Activated naive CD4-positive, alpha-beta T cell treated with anti-CD3 and anti-CD28 coated beads, Interleukin-2, amount 50 U/mL, for 72 hours (primary cell): ENCODE measurements at places on chromosomes 12 and 14. TPM values are rescaled to one million over a fixed set of nuclear protein-coding genes. Genes with fewer than 3 reads are reported as not detected.

DNA sequence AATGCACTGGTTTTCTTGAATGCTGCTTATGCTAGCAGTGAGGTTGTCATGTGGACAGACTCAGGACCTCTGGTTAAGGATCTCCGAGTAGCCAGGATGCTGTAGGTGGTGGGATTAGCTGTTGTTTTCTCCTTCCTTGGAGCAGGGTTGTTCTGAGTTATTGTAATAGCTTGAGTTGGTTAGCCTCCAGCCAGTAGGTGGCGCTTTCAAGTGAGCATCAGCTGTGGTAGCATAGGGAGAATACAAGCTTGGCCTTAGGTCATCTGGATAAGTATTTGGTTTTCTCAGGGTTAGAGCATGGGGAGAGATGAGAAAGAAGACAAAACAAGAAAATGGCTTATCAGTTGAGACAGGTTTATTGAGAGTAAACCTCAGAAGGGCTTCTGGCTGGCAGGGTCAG lies 299.7 kb upstream of the FBXO33 start:
- no peak for DNase-seq

- no peak for DNase-seq
These were observed 32.0 kb downstream of the ARF6 start for GRCh38 chr14:49924852-49925251.

DNA sequence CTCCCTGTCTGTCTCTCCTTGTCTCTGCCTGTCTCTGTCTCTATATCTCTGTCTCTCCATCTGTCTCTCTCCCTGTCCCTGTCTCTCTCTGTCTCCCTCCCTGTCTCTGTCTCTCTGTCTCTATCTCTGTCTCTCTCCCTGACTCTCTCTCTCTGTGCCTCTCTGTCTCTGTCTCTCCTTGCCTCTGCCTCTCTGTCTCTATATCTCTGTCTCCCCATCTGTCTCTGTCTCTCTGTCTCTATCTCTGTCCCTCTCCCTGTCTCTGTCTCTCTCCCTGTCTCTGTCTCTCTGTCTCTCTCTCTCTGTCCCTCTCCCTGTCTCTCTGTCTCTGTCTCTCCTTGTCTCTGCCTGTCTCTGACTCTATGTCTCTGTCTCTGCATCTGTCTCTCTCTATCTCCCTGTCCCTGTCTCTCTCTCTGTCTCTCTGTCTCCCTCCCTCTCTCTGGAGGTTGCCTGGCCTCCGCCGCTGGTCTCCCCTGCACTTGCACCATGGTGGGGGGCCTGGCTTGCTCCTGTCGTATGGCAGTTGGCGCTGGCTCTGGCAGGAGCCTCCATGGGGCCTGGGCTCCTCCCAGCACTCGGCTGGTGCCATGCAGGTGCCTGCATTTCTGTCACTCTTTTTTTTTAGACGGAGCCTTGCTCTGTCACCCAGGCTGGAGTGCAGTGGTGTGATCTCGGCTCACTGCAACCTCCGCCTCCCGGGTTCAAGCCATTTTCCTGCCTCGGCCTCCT lies 28.3 kb downstream of the MMP17 start:
- DNase-seq = no peak

The GLS2 gene
- total RNA-seq = 4.4 TPM

GRCh38 chr14:55377236-55377635 lies 34.4 kb downstream of the ATG14 start:
- no peak for DNase-seq

DNA sequence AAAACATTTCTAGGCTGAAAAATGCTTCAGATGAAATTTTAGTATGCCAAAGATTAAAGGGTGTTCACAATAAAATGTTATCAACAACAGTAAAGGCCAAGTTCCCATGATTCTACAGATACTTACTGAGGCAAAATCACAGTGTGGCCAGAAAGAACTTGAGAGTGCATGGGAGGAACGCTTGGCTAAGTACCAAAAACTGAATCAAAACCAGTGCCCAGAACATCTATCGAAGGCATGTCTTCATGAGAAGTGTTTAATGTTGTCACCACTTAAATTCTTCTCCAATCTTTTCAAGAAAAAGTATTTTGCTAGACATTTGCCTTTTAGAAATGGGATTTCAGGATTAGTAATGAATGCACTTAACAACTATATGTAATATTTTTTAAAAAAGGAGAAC lies 41.5 kb downstream of the KIF21A start:
- DNase-seq = no peak

- DNase-seq = no peak
These were observed 62.6 kb downstream of the FBXL14 start for GRCh38 chr12:1531654-1532374.

- no peak for DNase-seq
These were observed 420.5 kb downstream of the TMEM132D start for GRCh38 chr12:129483111-129483893.

DNA sequence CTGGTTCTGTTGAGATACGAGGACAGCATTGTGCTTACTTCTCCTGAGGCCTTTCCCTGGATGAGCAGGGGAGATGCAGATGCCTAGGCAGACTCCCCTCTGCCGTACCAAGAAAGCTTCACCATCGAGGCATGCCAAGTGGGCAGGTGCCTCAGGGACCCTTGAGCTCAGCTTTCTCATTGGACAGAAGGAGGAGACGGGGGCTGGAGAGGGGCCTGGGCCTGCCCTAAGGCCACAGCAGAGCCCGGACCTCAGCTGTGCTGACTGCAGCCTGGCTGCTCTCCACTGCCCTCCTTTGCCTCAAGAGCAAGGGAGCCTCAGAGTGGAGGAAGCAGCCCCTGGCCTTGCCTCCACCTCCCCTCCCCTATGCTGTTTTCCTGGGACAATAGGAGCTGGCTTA lies 23.4 kb downstream of the SERPINA1 start:
- DNase-seq = peak; percentile 16

The CD27 gene
- 162 TPM for total RNA-seq

- DNase-seq = no peak
These were observed 11.5 kb downstream of the MYO1H start for GRCh38 chr12:109359131-109359690.

The NOXRED1 gene
- 0.47 TPM for total RNA-seq

The MYL2 gene
- total RNA-seq = not detected

GRCh38 chr12:46963977-46964971 lies 115.1 kb upstream of the PCED1B start:
- no peak for DNase-seq

The GALNT9 gene
- 0.41 TPM for total RNA-seq

- DNase-seq = no peak
These were observed 40.9 kb downstream of the PTGER2 start for GRCh38 chr14:52355016-52355431.

DNA sequence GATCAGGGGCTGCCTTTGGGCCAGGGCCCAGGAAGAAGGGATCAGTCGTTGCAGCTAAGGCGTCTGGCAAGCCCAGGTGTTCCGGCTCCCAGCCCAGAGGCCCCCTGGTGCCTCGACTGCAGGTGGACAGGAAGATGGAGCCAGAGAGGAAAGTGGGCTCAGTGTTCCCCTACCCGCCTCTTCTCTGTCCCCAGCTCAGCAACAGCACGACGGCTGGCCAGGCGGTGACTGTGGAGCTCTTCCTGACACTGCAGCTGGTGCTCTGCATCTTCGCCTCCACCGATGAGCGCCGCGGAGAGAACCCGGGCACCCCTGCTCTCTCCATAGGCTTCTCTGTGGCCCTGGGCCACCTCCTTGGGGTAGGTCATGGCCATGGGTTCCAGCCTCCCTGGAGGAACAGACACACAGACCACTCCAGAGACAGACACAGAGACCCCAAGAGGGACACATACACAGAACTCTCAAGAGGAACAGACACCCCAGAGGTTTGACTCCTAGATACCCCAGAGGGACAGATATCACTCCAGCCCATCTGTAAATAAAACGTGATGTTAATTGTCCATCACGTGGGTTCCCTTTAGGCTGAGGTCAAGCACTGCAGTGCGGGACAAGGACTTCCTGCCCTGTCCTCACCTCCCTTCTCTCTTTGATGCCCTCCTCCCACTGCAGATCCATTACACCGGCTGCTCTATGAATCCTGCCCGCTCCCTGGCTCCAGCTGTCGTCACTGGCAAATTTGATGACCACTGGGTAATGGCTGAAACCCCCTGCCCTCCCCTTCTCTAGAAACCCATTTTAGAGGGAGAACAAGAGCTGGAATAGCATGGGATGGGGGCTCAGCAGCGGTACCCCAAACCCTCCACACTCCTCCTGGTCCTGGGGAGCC lies 3.7 kb downstream of the AQP2 start:
- no peak for DNase-seq

DNA sequence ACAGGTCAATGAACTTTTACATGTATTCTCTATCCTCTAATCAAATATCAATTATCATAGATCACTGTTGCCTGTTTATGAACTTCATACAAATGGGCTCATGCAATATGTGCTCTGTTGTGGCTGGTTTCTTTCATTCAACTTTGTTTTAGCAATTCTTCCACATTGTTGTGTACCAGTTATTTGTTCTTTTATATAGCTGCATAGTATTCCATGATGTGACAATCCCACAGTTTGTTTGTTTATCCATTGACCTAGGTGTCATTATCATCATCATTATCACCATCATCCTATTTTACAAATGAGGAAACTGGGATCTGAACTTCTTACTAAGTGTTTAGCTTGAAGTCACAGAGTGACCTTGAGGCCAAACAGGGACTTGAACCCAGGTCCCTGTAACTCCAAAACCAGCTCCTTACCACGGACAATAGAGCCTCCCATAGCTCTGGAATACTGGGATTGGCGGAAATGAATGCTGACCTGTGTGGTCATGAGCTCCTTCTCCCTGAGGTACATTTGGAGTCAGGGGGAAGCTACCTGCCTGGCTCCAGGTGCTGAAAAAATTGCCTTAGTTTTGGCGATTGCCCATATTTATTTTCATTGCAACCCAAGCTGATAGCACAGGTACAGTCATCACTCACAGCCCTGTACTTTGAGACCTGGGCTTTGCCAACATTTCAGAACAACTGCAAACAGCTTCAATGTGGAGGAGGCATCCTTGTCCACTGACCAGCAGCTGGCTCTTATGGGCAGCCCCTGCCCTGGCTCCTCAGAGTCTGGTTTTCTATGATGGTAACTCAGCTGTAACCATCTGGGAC lies 9.2 kb downstream of the ZFP36L1 start:
- DNase-seq = no peak

GRCh38 chr12:40634517-40635131 lies 57.6 kb upstream of the CNTN1 start:
- no peak for DNase-seq

- no peak for DNase-seq
These were observed 108.1 kb downstream of the ETV6 start for GRCh38 chr12:11757531-11757930.

GRCh38 chr14:73254247-73255004 lies 17.1 kb downstream of the PAPLN start:
- no peak for DNase-seq

DNA sequence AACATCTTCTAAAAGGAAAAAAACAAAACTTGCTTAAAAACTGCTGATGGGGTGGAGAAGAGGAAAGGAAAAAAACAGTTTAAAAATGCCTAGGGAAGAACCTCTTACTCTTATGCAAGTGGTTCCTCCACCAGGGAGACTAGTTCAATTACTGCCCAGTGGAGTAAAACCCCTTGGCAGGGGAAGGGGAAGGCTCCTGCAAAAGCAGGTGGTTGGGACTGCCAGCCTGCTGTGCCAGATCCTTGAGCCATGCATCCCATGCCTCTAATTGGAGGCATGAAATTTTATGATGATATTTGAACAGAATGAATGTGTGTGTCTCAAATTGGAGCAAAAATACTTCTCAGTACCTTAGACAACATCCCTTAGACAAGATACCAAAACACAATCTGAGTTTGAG lies 118.8 kb downstream of the FSCB start:
- DNase-seq = no peak

DNA sequence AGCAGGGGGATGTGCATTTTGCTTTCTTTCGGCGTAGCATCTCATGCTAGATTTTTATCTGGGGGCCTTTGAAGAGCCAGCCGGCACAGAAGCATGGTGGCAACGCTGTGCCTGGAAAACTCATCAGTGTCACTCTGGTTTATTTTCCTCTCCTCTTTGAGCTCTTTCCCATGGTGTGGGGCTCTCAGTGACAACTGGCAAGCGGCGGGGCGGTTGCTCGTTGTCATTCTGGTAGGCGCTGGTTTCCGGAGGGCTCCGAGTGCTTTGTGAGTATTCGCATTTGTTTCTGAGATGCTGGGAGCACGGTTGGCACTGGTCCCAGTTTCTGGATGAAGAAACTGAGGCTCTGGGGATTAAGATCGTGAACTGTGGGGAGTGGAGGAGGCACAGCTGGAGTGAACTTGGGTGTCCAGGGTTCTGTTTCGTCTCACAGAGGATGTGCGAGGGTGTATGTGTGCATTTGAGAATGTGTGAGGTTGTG lies 23.3 kb downstream of the TPCN1 start:
- DNase-seq = no peak

DNA sequence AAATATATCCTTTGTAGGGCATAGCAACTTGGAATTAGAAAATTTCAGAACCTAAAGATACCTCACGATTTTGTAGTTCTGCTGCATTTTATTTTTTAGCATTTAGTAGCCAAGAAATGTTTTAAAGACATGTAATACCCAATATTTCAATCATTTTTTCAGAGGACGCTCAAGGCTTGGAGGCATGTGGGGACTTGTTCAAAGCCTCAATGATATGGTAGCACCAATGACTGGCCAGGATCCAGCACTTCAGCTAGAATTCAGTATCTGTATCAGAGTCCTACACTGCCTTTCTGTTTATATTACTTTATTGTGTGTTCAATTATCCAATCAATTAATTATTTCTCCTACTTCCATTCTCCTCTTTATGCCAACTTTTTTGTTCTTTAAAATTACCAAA lies 154.8 kb upstream of the NEDD1 start:
- DNase-seq = no peak

GRCh38 chr12:128467882-128468281 lies 200.9 kb downstream of the TMEM132C start:
- DNase-seq = no peak

GRCh38 chr12:95499772-95500171 lies 25.8 kb downstream of the METAP2 start:
- no peak for DNase-seq

DNA sequence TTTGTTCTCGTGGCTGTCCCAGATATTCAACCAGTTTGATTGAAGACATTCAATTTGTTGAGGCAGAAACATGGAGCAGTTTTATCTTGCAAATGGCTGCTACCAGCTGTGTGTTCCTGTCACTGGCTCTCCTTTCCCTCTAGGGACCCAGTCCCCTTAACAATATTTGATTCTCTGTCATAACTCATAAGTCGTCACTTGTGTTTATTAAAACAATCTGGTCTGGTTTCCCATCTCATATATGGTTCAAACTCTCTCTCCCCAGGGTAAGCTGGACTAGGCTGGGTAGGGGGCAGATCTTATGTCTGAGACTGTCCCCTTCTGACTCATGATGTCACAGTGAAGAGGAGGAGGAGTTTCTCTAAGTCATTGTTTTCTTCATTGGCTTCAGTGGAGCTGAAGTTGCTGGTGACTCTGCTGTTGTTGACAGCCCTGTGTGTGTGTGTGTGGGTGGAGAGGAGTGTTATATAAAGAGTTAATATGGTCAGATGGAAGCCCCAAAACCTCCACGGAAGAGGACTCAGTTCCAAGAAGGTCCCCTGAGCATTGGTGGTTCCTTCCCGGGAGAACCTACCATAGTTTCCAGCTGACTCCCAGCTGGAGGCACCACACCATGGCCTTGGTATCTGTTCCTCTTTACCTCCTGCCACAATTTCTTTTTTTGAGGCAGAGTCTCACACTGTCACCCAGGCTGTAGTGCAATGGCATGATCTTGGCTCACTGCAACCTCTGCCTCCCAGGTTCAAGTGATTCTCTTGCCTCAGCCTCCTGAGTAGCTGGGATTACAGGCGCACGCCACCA lies 16.1 kb upstream of the GNG2 start:
- no peak for DNase-seq
